ENCODE measurements at places on chromosomes 3 and 15.

DNA sequence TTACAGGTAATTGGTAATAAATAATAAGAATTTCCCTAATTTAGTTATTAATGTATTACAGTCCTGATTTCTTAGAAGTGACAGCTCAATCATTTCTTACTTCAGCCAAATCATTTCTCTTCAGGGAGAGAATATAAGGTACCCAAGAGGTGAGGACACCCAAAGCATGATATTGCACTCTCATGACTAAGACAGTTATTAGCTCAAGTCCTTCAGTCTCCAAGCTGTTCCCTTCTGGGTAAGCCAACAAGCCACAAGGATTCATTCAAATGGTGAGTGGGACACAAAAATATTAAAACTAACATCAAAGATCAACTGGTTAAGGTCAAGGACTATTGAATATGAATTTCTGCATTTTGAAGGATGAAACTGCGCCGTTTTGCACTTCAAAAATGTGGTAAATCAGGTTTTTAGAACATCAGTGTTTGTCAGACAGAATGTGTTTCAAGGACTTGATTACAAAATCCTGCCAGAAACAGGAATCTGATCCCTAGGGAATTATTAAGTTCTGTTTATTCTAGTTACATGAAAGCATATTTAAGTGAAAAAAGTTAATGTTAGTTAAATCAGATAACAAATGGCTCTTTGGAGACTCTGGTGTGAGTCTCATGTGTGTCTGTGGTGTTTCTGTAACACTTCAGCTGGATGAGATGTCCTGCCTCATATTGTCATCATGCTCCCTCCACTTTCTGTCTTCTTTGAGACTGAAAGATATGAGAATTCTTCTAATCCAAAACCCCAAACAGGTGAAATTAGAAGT lies 101.7 kb upstream of the COL8A1 start:
- DNase-seq = no peak

DNA sequence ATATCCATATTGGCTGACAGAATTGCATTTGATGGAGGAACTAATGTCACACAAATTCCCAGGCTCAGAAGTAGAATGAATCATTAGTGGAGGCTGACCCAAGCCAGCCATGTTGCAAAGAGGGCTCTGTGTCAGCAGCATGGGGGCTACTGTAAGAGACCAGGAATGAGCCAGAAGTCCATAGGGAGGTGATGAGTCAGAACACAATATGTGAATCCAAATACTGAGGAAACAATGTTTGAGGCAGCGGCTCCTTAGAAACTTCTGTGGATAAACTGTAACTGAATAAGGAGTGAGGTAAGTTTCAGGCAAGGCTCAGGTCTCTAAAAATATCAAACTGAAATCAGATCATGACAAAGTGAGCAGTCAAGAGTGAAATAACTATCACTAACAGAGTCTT lies 170.7 kb downstream of the WDR72 start:
- DNase-seq = no peak

DNA sequence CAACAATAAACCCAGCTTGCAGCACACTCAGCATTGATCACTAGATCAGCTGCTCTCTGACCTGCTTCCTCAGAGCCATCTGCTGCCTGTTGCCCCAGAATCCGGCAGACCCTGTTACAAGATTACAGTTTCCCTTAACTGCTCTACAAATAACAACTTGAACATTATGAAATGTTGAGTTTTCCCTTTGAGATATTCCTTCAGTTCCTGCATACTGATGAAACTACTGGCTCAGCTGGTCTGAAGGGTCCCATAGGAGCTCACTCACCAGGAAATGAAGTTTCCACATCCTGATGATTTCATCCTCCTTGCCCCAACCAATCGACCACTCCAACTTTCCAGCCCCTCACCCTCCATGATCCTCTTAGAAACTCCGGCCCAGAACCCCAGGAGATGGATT lies 281.9 kb downstream of the OCA2 start:
- DNase-seq = no peak

DNA sequence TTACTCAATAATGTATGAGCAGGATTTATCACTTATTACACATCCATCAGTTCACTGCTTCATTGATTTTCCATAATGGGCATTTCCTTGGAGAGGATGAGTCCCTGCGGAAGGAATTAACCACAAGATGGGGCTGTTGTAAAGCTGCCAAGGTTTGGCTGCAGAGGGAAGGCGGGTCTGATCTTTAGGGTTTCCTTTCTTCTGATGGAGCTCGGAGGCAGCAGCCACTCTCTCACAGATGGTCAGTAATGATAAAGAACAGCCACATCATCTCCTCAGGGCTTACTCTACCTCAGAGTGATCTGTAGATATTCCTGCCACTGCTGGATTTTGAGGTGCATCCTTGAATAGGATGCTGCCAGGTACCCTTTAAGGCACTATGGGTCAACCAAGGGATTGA lies 115.2 kb downstream of the USP13 start:
- DNase-seq = no peak

DNA sequence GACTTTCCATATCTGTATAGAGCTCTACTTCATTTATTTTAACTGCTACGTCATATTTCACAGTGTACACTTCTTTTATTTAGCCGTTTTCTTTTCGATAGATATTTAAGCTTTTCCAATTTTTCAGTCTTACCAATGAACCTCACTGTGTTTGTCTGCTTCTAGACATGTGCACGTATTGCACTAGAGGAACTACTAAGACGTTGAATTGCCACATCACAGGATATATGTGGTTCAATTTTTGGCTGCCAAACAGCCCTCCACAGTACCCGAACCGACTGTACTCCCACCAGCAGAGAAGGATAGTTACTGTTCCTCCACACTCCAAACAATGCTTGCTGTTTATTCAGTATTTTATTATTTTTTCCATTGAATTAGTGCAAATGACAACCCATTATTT lies 2.0 kb downstream of the NR1I2 start:
- no peak for DNase-seq

DNA sequence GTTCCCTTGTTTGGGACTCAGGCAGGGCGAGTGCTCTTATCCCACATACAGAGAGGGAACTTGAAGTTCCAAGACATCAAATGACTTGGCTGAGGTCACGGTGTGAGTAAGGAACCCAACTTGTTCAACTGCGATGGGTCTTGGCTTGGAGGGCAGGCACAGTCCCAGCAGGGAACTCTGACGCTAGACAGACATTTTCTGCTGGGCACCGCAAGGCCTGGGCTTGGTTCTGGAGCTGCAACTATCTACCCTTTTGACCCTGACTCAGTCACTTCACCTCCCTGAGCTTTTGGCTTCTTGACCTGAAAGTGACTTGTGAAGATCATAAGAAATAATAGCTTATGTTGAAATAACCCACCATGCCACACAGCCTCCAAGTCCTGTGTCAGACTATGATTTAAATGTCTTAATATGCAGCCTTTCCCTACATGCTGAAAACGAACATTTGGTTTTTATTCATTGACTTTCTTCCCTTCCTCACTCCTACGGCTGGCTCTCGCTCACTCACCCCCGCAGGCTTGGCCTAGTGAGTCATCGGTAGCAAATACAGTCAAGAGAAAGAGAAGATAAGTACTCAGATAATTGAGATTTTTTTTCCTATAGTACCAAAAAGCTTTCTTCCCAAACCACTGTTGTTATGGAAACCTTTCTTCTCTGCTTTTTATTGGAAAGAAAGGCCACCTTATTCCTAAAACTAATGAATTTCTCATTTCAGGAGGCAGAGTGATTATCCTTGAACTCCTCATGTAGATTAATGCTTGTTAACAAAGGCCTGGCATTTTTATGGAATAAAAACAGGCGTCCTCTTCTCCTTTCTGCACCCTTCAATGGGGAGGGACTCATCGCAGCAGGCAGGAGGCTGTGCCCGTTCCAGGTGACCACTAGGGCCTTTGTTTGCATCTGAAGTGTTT lies 178.4 kb downstream of the ATP10A start:
- DNase-seq = no peak

GRCh38 chr3:60289341-60290121 lies 961.7 kb downstream of the FHIT start:
- DNase-seq = no peak

- no peak for DNase-seq
These were observed 115.9 kb upstream of the STRIT1 start for GRCh38 chr3:155409336-155409735.
